NCI-H2171 (cell line): ENCODE measurements at places on chromosomes 12 and 14.

- no peak for DNase-seq
Measured at GRCh38 chr12:12764824-12765223, 20.6 kb upstream of the APOLD1 start.

DNA sequence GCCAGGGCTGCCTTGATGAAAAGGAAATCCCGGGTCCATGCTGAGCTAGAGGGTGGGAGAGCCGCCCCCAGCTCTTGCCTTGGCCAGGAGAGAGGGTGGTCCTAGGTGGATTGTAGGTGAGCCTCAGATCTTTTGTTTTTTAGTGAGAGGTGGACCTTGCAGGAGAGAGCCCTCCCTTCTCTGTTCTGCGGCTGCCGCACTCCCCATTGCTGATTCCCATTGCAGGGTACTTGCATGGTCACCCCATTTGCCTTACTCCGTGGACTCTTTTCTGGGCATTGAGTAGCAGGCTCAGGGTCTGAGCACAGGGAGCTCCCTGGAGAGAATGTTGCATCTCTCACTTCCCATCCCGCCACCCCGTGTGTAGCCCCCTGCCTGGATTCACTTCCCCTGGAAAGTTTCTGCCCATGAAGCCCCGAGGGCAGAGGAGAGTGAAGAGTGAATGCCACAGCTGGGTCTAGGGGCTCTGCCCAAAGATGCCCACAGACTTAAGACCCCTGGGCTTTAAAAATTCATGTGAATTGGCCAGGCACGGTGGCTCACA lies 10.2 kb downstream of the VASH1 start:
- DNase-seq: no peak

DNA sequence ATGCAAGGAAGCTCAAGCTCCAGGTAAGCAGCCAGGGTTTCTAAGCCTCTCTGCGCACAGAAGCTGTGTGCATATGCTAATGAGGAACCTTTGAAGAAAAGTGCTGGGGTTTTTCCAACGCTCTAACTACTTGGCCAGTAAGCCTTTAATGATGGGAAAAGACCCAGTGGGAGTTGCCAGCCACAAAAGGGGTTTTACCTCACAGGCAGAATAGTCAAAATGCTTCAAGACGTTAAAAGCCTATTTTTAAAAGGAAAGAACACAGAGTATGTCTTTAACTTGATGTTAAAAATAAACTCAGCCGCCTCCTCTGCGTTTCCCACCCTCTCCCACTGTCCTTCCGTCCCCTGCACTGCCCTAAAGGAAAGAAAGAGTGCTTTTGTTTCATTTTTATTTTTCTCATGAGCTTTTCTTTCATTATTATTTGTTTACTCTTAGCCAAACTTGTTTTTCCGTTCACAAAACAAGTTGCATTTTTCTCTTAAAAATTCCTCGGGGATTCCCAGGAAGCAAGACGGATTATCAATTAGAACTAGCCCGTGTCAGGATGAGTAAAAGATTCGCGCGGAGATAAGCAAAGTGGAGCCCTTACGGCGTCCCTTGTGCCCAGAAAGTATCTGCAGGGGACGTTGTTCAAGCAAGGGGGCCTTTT lies 209.8 kb upstream of the NUDT4 start:
- DNase-seq: no peak

- DNase-seq: no peak
Measured at GRCh38 chr14:75515629-75515996, 6.7 kb upstream of the BATF start.

DNA sequence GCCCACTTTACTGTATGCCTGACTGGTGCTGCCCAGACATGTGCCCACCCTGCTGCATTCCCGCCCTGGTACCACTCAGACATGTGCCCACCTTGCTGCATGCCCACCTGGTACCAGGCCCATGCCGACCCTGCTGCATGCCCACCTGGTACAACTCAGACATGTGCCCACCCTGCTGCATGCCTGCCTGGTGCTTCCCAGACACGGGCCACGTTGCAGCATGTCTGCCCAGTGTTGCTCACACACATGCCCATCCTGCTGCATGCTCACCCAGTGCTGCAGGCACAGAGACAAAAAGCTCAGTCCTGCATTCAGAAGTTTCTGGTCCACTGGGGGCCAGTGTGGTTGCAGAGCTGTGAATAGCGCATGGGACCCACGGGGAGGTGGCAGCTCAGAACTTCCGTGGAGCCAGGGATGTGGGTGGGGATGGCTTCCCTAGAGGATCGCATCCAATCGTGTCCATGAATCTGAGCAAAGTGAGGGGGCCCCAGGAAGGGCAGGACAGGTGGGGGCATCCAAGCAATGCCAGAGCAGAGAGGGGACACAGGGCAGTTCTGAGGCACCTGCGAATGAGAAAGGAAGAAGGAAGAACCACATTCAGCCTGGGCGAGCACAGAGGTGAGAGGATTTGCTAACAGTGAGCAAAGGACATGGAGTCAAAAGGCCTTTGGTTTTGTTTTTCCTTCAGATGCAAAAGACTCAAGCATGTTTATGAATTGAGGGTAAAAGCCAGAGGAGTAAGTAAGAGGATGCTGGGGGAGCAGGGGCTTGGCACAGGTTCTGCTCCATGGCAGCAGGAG lies 175.9 kb upstream of the C14orf180 start:
- no peak for DNase-seq

GRCh38 chr12:51862947-51863346 lies 14.4 kb upstream of the FIGNL2 start:
- DNase-seq: no peak

DNA sequence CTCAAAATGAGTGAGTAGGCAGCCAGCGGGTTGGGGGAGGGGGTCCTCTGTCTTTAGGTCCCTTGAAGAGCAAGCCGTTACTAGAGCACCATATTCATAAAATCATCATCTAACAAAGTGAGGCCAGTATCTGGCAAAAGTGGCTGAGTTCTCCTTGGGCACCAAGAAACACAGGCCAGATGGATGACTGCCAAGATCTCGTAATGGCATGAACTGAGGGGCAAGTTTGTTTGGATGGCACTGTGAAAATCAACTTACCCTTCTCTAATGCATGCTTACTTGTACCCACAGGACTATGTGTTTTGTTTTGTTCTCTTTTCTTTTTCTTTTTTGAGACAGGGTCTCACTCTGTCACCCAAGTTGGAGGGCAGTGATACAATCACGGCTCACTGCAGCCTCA lies 41.6 kb downstream of the GNPTAB start:
- no peak for DNase-seq

- no peak for DNase-seq
Measured at GRCh38 chr12:12511895-12512711, 50.6 kb downstream of the DUSP16 start.

DNA sequence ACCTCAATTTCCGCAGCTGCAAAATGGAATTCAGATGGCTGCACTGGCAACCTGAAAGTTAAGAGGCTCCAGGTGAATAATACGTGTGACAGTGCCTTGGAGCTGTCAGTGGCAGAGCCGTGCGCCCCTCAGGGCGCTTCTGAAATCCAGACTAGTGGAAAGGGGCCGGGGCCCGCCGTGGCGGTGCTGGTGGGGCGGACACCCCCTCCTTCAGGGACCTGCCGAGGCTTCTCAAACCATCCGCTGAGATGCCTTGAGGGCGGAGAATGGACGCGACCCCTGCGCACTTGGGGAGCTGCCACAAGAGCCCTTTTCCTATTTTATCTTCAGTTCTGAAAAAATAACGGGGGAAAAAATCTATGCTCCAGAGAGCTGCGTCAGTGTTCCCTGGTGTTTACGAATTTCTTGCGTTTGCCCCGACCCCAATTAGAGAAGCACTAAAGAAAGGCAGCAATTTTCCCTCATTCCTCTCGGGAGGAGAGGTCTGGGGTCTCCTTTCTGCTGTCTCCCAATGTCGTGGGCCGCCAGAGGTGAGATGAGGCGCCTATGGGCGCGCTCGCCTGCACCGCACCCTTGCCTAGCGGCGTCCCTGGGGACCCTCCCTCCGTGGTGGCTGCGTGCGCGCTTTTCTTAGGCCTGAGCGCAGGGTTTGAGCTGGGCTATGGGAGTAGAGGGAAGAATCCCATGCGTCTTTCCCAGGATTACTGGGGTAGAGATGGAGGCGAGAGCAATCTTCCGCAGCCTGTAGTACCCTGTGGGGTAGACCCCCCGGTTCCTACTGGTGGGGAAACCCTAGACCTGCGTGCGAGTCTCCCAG lies 2.2 kb downstream of the NOS1 start:
- DNase-seq: no peak

DNA sequence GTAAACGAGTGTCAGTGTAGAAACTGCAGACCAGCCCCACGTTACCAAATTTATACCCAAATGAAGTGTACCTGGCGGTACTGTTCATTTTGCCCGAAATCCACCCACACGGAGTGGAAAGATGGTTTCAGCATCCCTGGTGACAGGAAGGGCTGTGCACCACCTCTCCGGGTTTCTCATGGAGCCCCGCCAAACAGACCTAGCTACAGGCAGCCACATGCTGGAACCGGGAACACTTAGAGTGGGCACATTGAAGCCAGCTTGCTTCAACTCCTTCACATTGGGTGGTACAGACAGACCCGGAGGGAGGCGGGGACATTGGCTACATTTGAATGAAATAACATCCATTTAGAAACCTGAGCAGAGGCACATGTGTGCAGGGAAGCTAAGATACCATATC lies 84.4 kb downstream of the PPP2R5C start:
- peak; percentile 32 for DNase-seq

DNA sequence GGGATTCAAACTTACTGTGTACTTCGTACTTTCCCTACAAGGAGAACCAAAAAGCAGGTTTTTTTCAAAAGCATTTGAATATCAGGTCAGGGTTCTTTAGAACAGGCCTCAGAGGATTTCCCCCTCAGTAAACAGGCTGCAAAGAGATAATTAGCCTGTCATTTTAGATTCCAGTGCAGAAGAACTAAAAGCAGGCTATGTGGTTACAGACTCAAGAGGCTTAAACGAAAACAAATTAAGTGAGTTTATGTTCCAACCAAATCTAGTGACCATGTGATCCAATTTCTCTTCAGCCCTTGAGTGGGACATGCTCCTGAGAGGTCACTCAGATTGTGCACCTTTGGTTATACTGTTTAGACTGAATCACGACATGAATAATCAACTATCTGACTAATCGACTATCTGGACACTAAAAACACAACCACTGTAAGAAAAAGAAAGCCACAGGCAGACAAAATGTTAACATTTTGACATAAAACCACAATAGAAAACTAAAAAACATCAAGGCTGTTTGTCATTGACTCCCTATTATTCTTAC lies 4.5 kb downstream of the TMED8 start:
- DNase-seq: no peak

DNA sequence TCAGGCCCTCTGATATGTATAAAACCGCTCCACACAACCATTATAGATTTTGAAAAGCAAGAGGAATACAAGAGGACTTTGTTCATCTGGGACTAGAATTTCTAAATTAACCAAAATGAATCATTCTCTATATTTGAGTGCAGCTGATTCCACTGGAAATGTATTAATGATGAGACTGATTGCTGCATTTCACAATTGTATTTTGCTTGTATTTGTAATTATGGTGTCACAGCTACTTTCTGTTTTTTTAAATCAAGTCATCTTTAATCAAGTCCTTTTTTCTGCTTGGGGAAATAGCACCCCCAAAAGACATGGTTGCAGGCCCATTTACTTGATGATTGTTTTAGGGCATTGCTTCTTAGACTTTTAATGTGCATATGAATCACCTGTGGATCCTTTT lies 162.4 kb downstream of the KICS2 start:
- no peak for DNase-seq

DNA sequence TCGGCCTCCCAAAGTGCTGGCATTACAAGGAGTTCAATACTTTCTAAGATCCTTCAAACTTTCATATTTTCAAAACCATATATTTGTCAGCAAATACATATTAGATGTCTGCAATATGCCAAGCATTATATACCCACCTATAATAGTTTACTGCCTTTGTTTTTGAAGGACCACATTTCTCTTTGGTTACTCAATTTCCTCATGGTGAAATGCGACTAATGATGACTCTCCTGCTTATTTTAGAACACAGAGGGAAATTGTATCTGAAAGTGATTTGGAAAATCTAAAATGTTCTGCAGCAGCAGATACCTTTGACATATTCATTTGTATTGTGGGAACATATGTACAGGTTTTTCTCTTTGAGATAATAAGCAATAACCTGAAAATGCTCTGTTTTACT lies 2.7 kb upstream of the CNTN1 start:
- no peak for DNase-seq

GRCh38 chr14:83300476-83301064 lies 1766.9 kb upstream of the SEL1L start:
- peak; percentile 45 for DNase-seq

GRCh38 chr12:103848143-103848542 lies 7.1 kb upstream of the NT5DC3 start:
- no peak for DNase-seq

- no peak for DNase-seq
Measured at GRCh38 chr12:2495417-2496112, 299.2 kb upstream of the FKBP4 start.

GRCh38 chr12:94027561-94027960 lies 120.8 kb upstream of the PLXNC1 start:
- DNase-seq: no peak

- DNase-seq: no peak
Measured at GRCh38 chr12:10018386-10018785, 8.0 kb downstream of the CLEC12B start.
